Cerebellar cortex (tissue), 1 donor: ENCODE measurements at places on chromosomes 7 and 10.

DNA sequence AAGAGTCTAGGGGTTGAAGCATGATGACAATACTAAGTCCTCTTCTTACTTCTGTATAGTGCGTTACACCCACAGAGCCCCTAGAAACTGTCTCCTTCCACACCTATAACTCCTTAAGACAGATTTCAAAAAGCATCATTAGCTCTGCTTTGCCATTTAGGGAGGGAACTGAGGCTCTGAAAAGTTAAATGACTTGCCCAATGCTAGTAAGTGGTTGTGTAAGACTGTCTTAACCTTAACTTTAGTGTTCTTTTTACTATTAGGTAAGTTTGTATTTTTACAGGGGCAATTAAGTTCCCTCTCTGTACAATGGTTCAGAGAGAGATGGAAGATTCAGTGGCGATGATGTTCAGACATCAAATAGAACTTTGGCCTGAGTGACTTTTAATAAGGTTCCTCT is 72.7 kb upstream of the ASAH2 start:
- DNase-seq = no peak

DNA sequence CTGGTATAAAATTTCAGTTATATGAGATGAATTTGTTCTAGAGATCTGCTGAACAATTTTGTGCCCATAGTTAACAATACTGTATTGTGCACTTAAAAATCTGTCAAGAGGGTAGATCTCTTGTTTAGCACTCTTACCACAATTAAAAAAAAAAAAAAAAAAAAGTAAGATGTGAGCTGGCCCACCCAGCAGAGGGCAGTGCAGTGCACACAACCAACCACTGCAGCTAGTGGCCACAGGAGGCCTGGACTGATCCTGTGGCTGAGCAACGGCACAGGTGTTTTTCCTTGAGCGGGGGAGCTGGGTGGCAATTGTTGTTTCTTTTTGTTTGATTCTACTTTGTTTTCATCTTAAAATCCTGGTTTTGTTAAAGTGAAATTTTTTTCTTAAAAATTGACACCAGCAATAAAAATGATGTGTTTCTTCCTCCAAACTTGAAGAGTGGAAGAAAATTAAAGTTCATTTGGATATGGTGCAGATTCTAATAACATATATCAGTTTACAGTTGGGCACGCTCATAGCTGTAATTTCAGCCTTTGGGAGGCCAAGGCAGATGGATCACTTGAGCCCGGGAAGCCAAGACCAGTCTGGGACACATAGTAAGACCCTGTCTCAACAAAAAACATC is 171.1 kb upstream of the TBX20 start:
- peak; percentile 26 for DNase-seq

GRCh38 chr7:149794661-149795060 is 21.3 kb upstream of the ZNF467 start:
- DNase-seq = no peak

- DNase-seq = peak; percentile 40
Measured at GRCh38 chr7:127578036-127578684, 7.2 kb downstream of the GCC1 start.

GRCh38 chr10:97550336-97551149 is 22.0 kb upstream of the ANKRD2 start:
- DNase-seq = no peak

GRCh38 chr7:98296833-98297232 is 15.3 kb downstream of the BRI3 start:
- DNase-seq = no peak

- DNase-seq = no peak
Measured at GRCh38 chr10:101286248-101287046, 57.2 kb upstream of the LBX1 start.
